ENCODE measurements at places on chromosomes 3 and 15. TPM values are rescaled to one million over a fixed set of nuclear protein-coding genes. Genes with fewer than 3 reads are reported as not detected.

- no peak overlapping the region for H3K4me3 ChIP-seq
- DNase-seq = no peak
- no peaks in the 10 kb centered on the region for H3K4me1 ChIP-seq
Measured at GRCh38 chr15:43135351-43135750, 2.0 kb downstream of the TMEM62 start.

DNA sequence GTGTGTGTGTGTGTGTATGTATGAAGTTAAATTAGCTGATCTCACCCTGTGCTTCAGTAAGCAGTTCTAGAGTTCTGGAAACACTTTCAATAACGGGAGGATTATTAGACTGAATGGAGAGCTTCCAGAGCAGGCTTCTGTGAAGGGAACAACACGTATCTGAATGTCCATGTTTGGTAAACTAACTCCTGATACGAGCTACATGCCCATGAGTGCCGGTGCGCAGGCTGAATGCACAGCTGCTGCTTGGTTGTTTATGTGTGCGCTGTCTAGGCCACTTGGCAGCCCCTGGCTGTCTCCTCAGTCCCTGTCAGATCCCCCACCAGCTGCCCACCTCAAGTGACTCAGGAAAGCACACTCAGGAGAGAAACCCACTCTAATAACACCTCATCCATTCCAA lies 137.0 kb downstream of the EPHB1 start:
- H3K36me3 ChIP-seq = no peaks in the 10 kb centered on the region
- no peaks in the 10 kb centered on the region for H3K4me1 ChIP-seq
- no peak overlapping the region for H3K4me3 ChIP-seq

- no peak overlapping the region for H3K27ac ChIP-seq
- no peaks in the 10 kb centered on the region for H3K27me3 ChIP-seq
- DNase-seq = no peak
- no peak overlapping the region for H3K4me3 ChIP-seq
Measured at GRCh38 chr15:31537770-31538592, 211.3 kb downstream of the KLF13 start.

The C3orf49 gene
- total RNA-seq = not detected

The CHL1 gene
- not detected for total RNA-seq

DNA sequence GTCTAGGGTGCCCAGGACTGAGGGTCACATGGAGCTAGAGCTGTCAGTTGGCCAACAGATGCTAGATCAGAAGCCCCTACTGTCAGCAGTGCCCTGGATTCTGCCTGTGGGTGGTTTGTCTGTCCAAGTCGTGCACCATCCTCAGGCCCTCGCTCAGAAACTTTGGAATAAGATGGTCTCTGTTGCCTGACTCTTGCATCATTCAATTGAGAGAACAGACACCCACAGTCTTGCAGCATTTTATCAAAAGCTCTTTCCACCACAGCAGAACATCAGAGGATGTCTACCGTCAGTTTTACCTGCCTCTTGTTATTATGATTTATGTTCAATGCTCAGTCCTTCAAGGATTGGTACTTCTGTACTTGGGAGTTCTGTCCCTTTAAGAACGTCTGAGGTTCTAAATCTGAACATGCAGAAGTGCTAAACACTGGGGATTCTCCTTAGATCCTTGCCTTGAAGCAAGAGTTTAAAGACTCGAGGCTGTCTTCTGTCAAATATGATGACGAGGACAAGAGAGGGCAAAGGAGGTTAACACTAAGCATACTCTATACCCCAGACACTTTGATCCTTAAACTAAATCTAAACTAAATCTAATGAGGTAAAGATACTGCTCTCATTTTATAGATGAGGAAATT lies 4.8 kb downstream of the AQP9 start:
- H3K27me3 ChIP-seq = no peaks in the 10 kb centered on the region
- no peak overlapping the region for H3K4me3 ChIP-seq
- no peaks in the 10 kb centered on the region for H3K36me3 ChIP-seq
- no peak overlapping the region for H3K27ac ChIP-seq
- DNase-seq = no peak

DNA sequence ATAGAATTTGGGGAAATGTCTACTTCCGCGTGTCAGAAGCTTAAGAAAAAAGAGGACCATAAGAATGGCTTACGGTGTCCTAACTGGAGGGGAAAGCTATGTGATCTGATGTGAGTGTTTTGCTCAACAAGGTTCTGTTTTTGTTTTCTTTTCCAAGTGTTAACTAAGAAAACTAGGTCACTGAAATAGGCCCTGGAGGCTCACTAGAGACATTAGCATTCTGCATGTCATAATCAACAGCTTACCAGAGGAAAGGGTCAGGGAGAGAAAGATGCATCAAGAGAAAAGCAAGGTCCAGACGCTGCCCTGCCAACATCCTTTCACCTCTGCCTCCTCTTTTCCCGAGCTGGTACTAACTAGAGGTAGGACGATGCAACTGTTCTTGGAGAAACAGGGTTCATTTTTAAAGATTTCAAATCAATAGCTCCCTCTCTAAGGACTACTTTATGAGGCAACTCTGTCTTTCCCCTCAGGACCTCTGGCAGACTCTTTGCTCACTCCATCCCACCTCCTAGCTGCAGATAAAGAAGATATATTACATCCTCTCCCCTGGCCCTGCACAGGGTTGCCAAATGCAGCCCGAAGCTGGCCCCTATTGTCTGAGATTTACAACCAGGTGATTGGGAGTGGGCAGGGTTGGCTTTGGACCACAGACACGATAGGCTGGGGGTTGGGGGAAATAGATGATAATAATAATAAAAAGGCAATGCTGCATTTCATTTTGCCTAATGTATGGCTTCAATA lies 209.9 kb upstream of the SLC2A2 start:
- H3K4me1 ChIP-seq = no peaks in the 10 kb centered on the region
- H3K27me3 ChIP-seq = no peaks in the 10 kb centered on the region
- no peak for DNase-seq
- H3K36me3 ChIP-seq = no peaks in the 10 kb centered on the region

DNA sequence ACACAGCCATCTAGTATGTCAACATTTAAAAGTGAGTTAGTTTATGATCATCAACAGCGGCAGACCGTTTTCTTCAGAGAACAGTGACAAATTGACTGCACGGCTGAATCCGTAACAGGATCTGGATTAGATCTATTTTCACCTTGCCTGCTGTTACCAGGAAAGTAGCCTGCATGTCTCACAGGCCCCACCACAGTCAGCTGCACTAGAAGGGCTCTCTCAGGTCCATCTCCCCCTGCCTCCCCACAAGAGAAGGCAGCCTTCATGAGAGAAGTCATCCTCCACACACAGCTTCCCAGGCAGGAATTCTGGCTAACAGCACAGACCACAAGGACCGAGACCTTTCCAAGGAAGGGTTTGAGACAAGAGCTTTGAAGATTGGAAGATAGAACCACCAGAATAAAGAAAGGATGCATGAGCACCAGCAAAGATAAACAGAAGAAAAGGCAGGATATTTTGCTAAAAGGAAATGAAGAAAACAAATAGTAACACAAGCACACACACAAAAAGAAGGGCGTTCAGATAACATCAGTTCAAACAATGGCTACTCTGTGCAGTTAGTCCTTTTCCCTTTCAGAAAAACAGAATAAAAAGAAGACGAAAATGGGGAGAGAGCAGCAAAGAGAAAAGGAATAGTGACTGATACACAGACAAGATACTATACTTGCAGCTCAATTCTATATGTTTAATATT lies 127.5 kb downstream of the SNRK start:
- H3K4me1 ChIP-seq = no peaks in the 10 kb centered on the region
- H3K27me3 ChIP-seq = no peaks in the 10 kb centered on the region
- H3K36me3 ChIP-seq = no peaks in the 10 kb centered on the region
- H3K4me3 ChIP-seq = no peak overlapping the region

- no peaks in the 10 kb centered on the region for H3K27me3 ChIP-seq
- no peaks in the 10 kb centered on the region for H3K36me3 ChIP-seq
- no peak overlapping the region for H3K27ac ChIP-seq
- no peaks in the 10 kb centered on the region for H3K4me1 ChIP-seq
Measured at GRCh38 chr3:171748064-171748924, 62.0 kb downstream of the PLD1 start.

The NR2E3 gene
- total RNA-seq = not detected

The VILL gene
- 12.2 TPM for total RNA-seq

GRCh38 chr3:55751730-55752129 lies 264.6 kb upstream of the WNT5A start:
- H3K4me1 ChIP-seq = no peaks in the 10 kb centered on the region
- no peaks in the 10 kb centered on the region for H3K27me3 ChIP-seq
- no peaks in the 10 kb centered on the region for H3K36me3 ChIP-seq
- H3K4me3 ChIP-seq = no peak overlapping the region

GRCh38 chr3:57006949-57007419 lies 53.5 kb upstream of the SPATA12 start:
- H3K27me3 ChIP-seq = no peaks in the 10 kb centered on the region
- no peak overlapping the region for H3K4me3 ChIP-seq
- H3K36me3 ChIP-seq = no peaks in the 10 kb centered on the region
- peak overlapping the region; percentile 86 for H3K27ac ChIP-seq
- no peak for DNase-seq

GRCh38 chr3:182760576-182761164 lies 32.6 kb upstream of the ATP11B start:
- no peaks in the 10 kb centered on the region for H3K27me3 ChIP-seq
- DNase-seq = peak; percentile 82
- H3K27ac ChIP-seq = peak overlapping the region; percentile 87
- H3K4me3 ChIP-seq = no peak overlapping the region
- peaks cover 28% of the 10 kb centered on the region for H3K4me1 ChIP-seq

GRCh38 chr15:33934921-33935320 lies 33.4 kb upstream of the CHRM5 start:
- no peaks in the 10 kb centered on the region for H3K27me3 ChIP-seq
- H3K27ac ChIP-seq = no peak overlapping the region
- no peaks in the 10 kb centered on the region for H3K4me1 ChIP-seq
- H3K36me3 ChIP-seq = no peaks in the 10 kb centered on the region

The ESYT3 gene
- 7.6 TPM for total RNA-seq

The COL7A1 gene
- total RNA-seq = 5.2 TPM

DNA sequence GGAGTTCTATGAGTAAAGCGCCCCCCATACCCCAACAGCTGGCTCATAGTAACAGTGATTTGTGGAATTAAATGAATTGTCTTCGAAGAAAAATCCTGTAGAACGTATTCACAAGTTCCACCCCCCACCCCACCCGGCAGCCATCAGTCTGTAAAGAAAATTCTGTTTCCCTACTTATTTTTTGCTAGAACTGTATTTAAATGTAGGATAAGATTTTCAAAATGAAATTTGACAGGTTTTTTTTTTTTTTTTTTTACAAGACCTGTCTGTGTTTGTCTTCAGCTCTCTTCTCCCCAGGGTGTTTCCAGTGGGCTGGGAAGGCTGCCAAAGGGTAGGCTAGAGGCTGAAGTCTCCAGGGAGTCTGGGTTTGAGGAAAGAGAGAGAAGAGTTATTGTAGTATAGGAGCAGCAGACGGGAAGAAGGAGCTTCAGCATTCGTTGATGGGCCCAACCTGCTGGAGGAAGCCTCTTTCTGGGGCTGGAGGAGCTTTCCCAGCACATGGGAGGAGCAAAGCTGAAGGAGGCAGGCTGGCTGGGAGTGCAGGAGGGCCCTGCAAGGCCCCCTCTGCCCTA lies 130.6 kb upstream of the SEMA6D start:
- no peaks in the 10 kb centered on the region for H3K4me1 ChIP-seq
- H3K36me3 ChIP-seq = no peaks in the 10 kb centered on the region
- DNase-seq = no peak
- H3K4me3 ChIP-seq = no peak overlapping the region
- no peaks in the 10 kb centered on the region for H3K27me3 ChIP-seq

GRCh38 chr15:72306211-72306785 lies 13.7 kb downstream of the CELF6 start:
- no peak overlapping the region for H3K4me3 ChIP-seq
- H3K4me1 ChIP-seq = no peaks in the 10 kb centered on the region
- no peaks in the 10 kb centered on the region for H3K27me3 ChIP-seq

- no peaks in the 10 kb centered on the region for H3K27me3 ChIP-seq
- no peaks in the 10 kb centered on the region for H3K36me3 ChIP-seq
- peaks cover 78% of the 10 kb centered on the region for H3K4me1 ChIP-seq
- H3K4me3 ChIP-seq = no peak overlapping the region
Measured at GRCh38 chr3:126748701-126749546, 44.9 kb downstream of the CHCHD6 start.

- DNase-seq = no peak
- H3K4me3 ChIP-seq = no peak overlapping the region
- H3K27me3 ChIP-seq = no peaks in the 10 kb centered on the region
- H3K27ac ChIP-seq = no peak overlapping the region
- no peaks in the 10 kb centered on the region for H3K4me1 ChIP-seq
- no peaks in the 10 kb centered on the region for H3K36me3 ChIP-seq
Measured at GRCh38 chr3:71865727-71866126, 80.8 kb upstream of the PROK2 start.

DNA sequence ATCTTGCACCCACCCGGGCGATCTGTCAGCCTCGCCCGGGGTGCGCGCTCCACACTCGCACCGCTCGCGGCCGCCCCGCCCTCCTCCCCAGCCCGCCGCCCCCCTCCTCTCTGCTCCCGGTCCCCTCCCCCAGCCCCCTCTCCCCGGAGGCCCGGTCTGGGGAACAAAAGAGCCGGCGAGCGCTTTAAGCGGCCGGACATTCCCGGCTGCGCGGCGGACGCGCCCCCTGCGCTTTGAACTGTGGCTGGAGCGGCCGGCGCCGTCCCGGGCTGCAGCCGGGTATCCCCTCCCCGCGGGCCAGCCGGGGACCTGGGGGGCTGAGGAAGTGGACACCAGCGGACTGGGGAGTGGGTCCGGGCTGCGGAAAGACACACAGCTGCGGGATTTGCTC lies at the start of gene IGDCC3:
Gene IGDCC3 (minus strand): TSS at position 27 of the 391 bp plus-strand sequence. CDS start 214 bp downstream, outside the sequence.
- DNase-seq = peak; percentile 88
- peaks cover 4% of the 10 kb centered on the region for H3K36me3 ChIP-seq
- no peaks in the 10 kb centered on the region for H3K27me3 ChIP-seq

The ZIC4 gene
- total RNA-seq = not detected

DNA sequence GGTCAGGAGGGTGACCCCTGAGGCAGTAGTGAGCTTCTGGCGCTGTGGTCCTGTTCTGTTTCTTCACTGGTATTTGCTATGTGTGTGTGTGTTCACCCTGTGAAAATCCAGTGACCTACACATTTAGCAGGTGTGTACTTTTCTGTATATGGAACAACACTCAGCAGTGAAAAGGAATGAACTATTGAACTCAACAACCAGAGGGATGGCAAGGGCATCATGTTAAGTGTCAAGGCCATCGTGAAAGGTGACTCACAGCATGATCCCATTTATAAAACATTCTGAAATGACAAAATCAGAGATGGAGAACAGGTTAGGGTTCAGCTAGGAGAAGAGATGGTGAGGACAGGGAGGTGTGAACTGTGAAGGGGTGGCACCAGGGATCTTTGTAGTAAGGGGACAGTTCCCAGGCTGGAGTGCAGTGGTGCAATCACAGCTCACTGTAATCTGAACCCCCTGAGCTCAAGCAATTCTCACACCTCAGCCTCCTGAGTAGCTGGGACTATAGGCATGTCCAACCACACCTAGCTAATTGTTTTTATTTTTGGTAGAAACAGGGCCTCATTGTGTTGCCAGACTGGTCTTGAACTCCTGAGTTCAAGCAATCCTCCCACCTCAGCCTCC lies 10.0 kb upstream of the RAB43 start:
- DNase-seq = no peak
- H3K27ac ChIP-seq = no peak overlapping the region
- no peaks in the 10 kb centered on the region for H3K4me1 ChIP-seq
- no peak overlapping the region for H3K4me3 ChIP-seq

- H3K36me3 ChIP-seq = no peaks in the 10 kb centered on the region
- no peaks in the 10 kb centered on the region for H3K27me3 ChIP-seq
- H3K27ac ChIP-seq = no peak overlapping the region
Measured at GRCh38 chr15:31867536-31868442, 162.5 kb upstream of the CHRNA7 start.

GRCh38 chr3:57164657-57165573 lies at the start of gene IL17RD:
TSS of gene IL17RD (minus strand) at chr3:57165353. CDS start at chr3:57165286, 67 bp downstream.
- H3K4me1 ChIP-seq = 0 out of 2 replicates have a peak, but pooled peaks cover 6% of the 10 kb centered on the region
- H3K27me3 ChIP-seq = no peaks in the 10 kb centered on the region
- peak; percentile 81 for DNase-seq
- H3K36me3 ChIP-seq = no peaks in the 10 kb centered on the region
- H3K4me3 ChIP-seq = peak within 1 kb of the TSS; percentile 86

- no peaks in the 10 kb centered on the region for H3K36me3 ChIP-seq
- H3K4me3 ChIP-seq = no peak overlapping the region
- H3K27ac ChIP-seq = no peak overlapping the region
Measured at GRCh38 chr3:169152319-169152718, 511.2 kb downstream of the MECOM start.

The MRPS22 gene
- total RNA-seq = 58.2 TPM

The STXBP5L gene
- total RNA-seq = not detected
